ENCODE measurements at places on chromosomes 4 and X. TPM values are rescaled to one million over a fixed set of nuclear protein-coding genes. Genes with fewer than 3 reads are reported as not detected.

Gene PCDH19
- not detected for total RNA-seq

Gene MEPE
- total RNA-seq: not detected

Gene MAGEE2
- total RNA-seq: not detected

Gene XPNPEP2
- total RNA-seq: 0.99 TPM

Gene EVC
- 4.6 TPM for total RNA-seq

Gene PPP1R3F
- total RNA-seq: 19.4 TPM

Gene CENPI
- total RNA-seq: 1.1 TPM

Gene UGT2B11
- total RNA-seq: not detected

Measured in CD4-positive, CD25-positive, alpha-beta regulatory T cell (primary cell).